Left renal pelvis (tissue), 4 donors: ENCODE measurements at places on chromosomes 11 and 22. TPM values are rescaled to one million over a fixed set of nuclear protein-coding genes. Genes with fewer than 3 reads are reported as not detected.

DNA sequence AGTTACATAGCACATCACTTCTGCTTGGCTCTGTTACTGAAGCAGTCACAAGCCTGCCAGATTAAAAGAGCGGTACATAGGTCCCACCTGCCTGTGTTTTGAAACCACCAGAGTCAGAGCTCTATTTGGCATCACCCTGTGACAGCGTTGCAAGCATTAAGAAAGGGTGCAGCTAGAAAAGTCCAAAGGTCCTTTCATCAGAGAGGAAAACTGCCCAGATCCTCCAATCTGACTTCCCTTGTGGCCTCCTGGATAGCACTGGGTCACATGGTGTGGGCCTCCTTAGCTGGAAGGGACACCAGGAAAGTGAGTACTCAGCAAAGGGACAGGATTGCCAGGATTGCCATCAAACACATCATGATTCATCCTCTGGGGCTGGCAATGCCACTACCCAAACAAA lies 22.9 kb downstream of the STX3 start:
- DNase-seq = no peak

CCDC116 gene
- polyA plus RNA-seq = 0.41 TPM

GRCh38 chr11:58573451-58574104 lies 2.1 kb downstream of the LPXN start:
- DNase-seq = no peak

OR51I2 gene
- polyA plus RNA-seq = not detected

CCDC157 gene
- 5.1 TPM for polyA plus RNA-seq

- no peak for DNase-seq
These were observed 10.6 kb downstream of the TMEM184B start for GRCh38 chr22:38262051-38262795.

- DNase-seq = no peak
These were observed 49.6 kb upstream of the ME3 start for GRCh38 chr11:86722006-86722405.

DNA sequence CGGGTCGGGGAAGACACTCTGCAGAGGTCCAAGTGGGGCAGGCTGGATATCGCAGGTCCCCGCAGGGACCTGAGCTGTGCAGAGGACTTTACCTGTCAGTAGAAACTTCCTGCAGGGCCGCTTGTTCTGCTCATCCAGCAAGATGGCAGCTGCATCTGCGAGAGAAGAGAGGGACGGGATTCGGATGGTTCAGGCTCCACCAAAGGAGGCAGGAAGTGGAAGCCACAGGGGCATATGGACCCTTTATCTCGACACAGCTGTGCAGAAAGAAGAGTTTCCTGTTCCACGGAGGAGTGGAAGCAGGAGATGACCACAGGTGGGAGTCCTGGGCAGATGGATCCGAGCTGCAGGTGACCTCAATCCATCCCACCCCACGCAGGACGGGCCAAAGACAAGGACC lies 22.5 kb downstream of the CABP7 start:
- DNase-seq = no peak

HPX gene
- polyA plus RNA-seq = 7.4 TPM

DNA sequence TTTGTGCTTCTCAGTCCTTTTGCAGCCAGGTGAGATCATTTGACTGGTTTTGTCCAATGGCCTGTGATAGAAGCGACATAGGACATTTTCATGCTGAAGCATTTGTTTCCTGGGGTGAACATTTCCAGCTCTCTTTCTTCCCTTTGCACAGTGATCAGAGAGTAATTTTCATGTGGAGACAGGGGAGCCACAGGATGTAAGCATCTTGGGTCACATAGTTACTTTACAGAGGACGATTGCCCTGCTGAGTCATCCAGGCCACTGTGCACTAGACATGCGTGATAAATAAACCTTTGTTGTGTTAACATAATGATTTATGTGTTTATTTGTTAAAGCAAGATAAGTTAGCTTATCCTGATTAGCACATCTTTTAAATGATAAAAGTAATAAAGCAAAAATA lies 263.5 kb upstream of the CCDC179 start:
- no peak for DNase-seq

TRPM5 gene
- polyA plus RNA-seq = 0.61 TPM

GRCh38 chr22:43482318-43482625 lies 70.5 kb downstream of the MPPED1 start:
- no peak for DNase-seq

JHY gene
- polyA plus RNA-seq = 10.0 TPM

MS4A13 gene
- polyA plus RNA-seq = not detected

DNA sequence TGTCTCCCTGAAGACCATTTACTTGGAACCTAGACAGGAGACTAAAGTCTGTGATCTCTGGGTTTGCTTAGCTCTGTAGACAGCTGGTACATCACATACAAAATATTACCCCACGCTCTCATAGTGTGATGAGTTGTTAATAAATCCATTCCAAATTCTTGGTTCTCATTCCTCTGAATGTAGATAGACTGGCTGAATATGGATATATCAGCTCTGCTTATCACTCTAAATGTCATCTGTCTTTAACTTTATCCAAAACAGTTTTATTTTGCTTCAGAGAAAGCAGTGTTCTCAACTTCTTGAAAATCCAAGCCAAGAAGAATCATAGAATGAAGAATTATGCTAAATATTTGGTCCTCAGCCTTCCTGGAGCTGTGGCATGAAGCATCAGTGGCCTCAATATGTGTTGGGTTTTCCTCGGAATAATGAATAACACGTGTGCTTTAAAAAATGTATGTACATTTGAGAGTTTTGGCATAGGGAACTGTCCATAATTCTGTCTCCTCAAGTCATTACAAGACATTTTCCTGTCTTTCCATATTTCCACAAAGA lies 10.5 kb upstream of the LDLRAD3 start:
- no peak for DNase-seq

RAB3IL1 gene
- polyA plus RNA-seq = 21.8 TPM

GRCh38 chr11:68122936-68123539 lies 1.9 kb upstream of the CHKA start:
- no peak for DNase-seq

DNA sequence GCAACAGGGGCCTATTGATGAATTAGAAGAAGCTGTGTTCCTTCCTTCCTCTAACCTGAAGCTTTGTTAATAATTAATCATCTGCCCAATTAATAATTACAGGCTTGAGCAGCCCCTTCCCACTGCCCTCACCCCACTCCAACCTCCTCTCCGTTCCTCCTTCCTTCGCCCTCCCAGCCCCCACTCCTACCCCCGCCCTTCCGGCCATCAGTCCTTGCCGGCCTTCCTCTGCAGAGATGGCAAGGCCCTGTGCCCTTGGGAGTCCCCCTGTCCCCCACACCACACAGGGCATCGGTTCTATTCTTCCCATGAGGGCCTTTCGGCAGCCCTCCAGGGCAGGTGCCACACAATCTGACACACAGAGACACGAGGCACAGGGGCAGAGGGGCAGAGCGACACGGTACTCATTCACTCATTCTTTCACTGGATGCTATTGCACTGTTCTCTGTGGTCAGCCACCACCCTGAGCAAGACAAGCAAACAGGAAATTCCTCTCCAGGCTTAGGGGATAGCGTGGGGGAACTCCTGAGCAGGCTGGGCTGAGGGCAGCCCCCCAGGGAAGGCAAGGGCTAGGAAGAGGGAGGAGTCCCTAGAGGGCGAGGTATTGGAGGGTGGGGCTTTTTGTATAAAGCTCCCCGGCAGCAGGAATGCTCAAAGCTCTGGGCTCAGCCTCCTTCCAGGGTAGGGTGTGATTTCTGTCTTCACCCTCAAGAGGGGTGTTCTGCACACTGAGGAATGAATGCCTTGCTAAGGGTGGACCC lies 14.7 kb downstream of the MGAT3 start:
- DNase-seq = no peak

VSIG10L2 gene
- polyA plus RNA-seq = not detected

RPS6KA4 gene
- polyA plus RNA-seq = 12.4 TPM

SHISA8 gene
- 0.43 TPM for polyA plus RNA-seq

GRCh38 chr11:1336836-1337646 lies 27.6 kb upstream of the TOLLIP start:
- no peak for DNase-seq

TMEM45B gene
- polyA plus RNA-seq = 22.0 TPM

TYR gene
- polyA plus RNA-seq = not detected

PHF21B gene
- polyA plus RNA-seq = 6.9 TPM

DNA sequence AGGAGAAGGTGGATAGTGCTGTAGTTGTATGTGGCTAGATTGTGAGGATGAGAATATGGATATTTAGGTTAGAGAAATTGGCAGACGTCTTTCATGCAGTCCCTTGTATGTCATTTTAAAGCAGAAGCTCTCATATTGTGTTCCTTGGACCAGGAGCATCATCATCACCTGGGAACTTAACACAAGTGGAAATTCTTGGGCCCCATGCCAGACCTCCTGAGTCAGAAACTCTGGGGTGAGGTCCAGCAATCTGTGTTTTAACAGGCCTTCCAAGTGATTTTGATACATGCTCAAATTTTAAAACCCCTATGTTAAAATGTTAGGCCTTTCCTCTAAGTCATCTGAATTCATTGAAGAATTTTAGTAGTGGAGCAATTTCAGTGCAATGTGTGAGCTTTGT lies 34.8 kb downstream of the JHY start:
- no peak for DNase-seq

TRIM51 gene
- polyA plus RNA-seq = not detected

- DNase-seq = no peak
These were observed 88.4 kb upstream of the RTL6 start for GRCh38 chr22:44586351-44586990.

PGR gene
- 0.07 TPM for polyA plus RNA-seq

- no peak for DNase-seq
These were observed 102.2 kb downstream of the MICAL3 start for GRCh38 chr22:17921871-17922821.

GRCh38 chr11:63485777-63486176 lies 5.2 kb downstream of the PLAAT5 start:
- no peak for DNase-seq

- no peak for DNase-seq
These were observed 60.9 kb downstream of the SCGB1A1 start for GRCh38 chr11:62479631-62480201.

DNA sequence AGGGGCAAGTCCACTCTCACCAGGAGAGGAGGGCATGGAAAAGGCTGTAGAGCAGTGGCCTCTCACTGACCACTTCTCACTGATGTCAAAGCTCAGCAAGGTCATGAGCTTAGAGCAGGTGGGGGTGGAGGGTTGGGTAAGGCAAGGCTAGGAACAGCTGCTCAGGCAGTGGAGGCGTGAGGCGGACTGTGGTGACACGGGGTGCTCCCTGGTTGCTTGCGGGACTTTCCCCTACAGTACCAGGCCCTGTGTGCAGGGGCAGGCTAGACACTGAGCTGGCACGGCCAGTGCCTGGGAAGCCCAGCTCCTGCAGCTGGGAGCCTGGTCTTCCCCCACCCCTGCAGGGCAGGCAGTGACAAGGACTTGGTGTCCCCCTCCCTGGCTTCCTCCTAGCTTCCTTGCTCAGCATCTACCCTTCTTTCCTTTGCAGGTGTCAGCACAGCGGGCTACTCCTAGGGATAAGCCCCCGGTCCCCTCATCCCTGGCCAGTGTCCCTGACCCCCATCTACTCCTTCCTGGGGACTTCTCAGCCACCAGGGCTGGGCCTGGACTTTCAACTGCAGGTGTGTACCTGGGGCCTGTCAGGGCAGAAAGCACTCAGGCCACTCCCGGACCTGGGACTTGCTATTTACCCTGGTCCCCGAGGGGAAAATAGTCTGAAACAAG lies 45.6 kb downstream of the PISD start:
- DNase-seq = no peak
